ENCODE measurements at places on chromosomes 16 and 17. TPM values are rescaled to one million over a fixed set of nuclear protein-coding genes. Genes with fewer than 3 reads are reported as not detected.

CIITA gene
- 2.1 TPM for polyA plus RNA-seq

TMEM235 gene
- polyA plus RNA-seq, result 2.0 TPM

CACNG5 gene
- polyA plus RNA-seq, result 8.2 TPM

ICAM2 gene
- 15.6 TPM for polyA plus RNA-seq

VAT1L gene
- 161 TPM for polyA plus RNA-seq

MGAT5B gene
- 80.5 TPM for polyA plus RNA-seq
